ENCODE measurements at places on chromosomes 3 and 15.

GRCh38 chr3:123481722-123482457, 33.0 kb upstream of the ADCY5 start:
- H3K36me3 ChIP-seq = no peaks in the 10 kb centered on the region
- peaks cover 67% of the 10 kb centered on the region for H3K27me3 ChIP-seq
- no peak overlapping the region for H3K27ac ChIP-seq
- no peak overlapping the region for H3K4me3 ChIP-seq
- H3K4me1 ChIP-seq = peaks cover 2% of the 10 kb centered on the region

- no peak overlapping the region for H3K27ac ChIP-seq
- no peaks in the 10 kb centered on the region for H3K36me3 ChIP-seq
- H3K4me1 ChIP-seq = no peaks in the 10 kb centered on the region
- no peak overlapping the region for H3K4me3 ChIP-seq
Observed at GRCh38 chr3:178551916-178552321, 15.7 kb downstream of the KCNMB2 start.

DNA sequence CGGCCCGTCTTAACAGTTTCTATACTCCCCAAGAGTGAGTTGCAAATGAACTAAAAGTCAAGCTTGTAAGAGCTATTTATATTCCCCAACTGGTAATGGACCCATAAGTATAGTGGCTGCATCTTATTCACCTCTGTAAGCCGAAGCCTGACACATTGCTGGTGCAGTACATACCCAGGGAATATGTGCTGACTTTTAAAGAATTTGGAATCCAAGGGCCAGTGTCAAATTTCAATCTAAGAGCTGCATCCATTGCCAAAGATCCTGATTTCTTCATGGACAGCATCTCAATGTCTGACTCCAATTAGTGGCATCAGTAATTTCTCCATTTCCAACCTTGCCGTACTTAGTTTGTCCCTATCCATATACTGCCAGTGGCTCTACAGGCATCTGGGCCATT, 42.0 kb downstream of the FRMD4B start:
- no peak overlapping the region for H3K4me3 ChIP-seq
- no peaks in the 10 kb centered on the region for H3K27me3 ChIP-seq
- H3K4me1 ChIP-seq = peaks cover 2% of the 10 kb centered on the region

DNA sequence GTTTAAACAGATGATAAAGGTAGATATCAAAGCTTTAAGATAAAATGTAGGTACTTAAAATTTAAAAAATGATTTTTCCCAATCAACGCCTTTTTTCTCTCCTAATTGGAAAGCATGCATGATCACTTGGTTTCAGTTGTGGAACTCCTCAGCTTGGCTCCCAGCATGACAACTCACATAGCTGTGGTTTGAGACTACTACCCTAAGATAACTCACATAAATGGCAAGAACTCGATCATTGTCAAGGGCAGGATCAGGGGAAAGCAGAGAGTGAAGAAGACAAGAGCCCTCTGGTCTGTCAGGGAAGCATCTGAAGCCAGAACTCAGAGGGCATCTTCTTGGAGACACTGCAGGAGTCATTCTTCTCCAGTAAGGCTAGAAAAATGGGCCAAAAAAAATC, 516.7 kb downstream of the NTRK3 start:
- H3K4me3 ChIP-seq = no peak overlapping the region
- no peak overlapping the region for H3K27ac ChIP-seq
- H3K27me3 ChIP-seq = peaks cover 30% of the 10 kb centered on the region
- H3K36me3 ChIP-seq = no peaks in the 10 kb centered on the region

GRCh38 chr3:50010959-50011358, 71.0 kb downstream of the RBM6 start:
- no peaks in the 10 kb centered on the region for H3K27me3 ChIP-seq
- H3K27ac ChIP-seq = no peak overlapping the region
- H3K4me3 ChIP-seq = no peak overlapping the region

DNA sequence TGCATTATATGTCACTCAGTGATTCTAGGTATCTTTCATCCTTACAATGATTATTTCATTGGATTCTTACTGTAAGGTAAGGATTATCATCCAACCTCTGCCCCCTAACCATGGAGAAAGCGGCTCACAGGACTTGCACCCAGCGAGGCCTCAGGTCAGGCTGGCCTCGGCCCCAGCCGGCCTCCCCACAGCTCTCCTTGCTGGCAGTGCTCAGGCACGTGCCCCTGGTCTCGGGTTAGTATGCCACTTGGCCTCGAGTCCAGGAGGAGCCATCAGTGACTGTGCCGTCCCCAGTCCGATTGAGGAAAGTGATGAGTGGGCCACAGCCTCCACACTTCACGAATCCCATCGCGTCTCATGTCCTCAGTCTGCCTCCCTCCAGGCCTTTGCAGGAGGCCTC, 35.7 kb upstream of the GABRG3 start:
- H3K27ac ChIP-seq = no peak overlapping the region
- H3K4me1 ChIP-seq = no peaks in the 10 kb centered on the region
- H3K27me3 ChIP-seq = no peaks in the 10 kb centered on the region

DNA sequence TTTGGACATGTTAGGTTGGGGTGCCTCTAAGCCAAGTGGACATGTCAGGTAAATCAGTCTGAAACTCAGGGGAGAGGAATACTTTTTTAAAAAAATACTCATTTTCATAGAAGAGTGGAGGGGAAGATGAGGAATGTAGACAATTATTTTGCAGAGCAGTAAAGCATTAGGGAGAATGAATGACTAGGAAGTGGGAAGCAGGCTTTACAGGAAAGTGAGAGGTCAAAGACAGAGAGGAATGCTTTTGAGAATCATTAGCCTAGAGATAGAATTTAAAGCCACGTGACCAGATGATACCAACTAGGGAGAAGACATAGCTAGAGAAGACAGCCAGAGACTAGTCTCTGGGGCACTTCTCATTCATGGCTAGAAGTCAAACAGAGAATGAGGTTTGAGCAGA, 91.0 kb downstream of the RAD18 start:
- peak overlapping the region; percentile 96 for H3K27ac ChIP-seq
- no peaks in the 10 kb centered on the region for H3K36me3 ChIP-seq
- H3K27me3 ChIP-seq = no peaks in the 10 kb centered on the region
- no peak overlapping the region for H3K4me3 ChIP-seq

GRCh38 chr3:149902498-149903139, 68.1 kb downstream of the PFN2 start:
- no peaks in the 10 kb centered on the region for H3K36me3 ChIP-seq
- no peak for DNase-seq
- H3K4me1 ChIP-seq = peaks cover 3% of the 10 kb centered on the region
- no peak overlapping the region for H3K27ac ChIP-seq

DNA sequence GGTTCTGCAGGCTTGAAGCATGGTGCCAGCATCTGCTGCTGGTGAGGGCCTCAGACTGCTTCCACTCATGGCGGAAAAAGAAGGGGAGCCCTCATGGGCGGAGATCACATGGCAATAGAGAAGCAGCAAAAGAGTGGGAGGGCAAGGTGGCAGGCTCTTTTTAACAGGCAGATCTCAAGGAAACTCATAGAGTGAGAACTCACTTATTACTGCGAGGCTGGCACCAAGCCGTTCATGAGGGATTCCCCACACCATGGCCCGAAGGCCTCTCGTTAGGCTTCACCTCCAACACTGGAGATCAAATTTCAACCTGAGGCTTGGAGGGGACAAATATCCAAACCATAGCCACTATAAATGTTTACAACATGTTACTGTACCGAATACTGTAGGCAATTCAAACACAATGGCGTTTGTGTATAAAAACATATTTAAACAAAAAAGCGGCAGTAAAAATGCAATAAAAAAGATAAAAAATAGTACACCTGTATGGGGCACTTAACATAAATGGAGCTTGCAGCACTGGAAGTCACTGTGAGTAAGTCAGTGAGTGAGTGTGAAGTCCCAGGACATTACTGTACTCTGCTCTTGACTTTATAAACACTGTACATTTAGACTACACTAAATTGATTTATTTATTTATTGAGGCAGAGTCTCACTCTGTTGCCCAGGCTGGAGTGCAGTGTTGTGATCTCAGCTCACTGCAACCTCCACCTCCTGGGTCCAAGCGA, 18.8 kb upstream of the MOBP start:
- no peak overlapping the region for H3K4me3 ChIP-seq
- peaks cover 2% of the 10 kb centered on the region for H3K4me1 ChIP-seq
- H3K27ac ChIP-seq = no peak overlapping the region

GRCh38 chr3:49867400-49867799, 2.3 kb downstream of the CAMKV start:
- H3K27ac ChIP-seq = no peak overlapping the region
- DNase-seq = no peak
- peaks cover 98% of the 10 kb centered on the region for H3K27me3 ChIP-seq
- H3K4me3 ChIP-seq = no peak overlapping the region
- peaks cover 12% of the 10 kb centered on the region for H3K4me1 ChIP-seq

GRCh38 chr15:28983432-28984311, 97.9 kb downstream of the APBA2 start:
- H3K27me3 ChIP-seq = no peaks in the 10 kb centered on the region
- no peak for DNase-seq
- H3K4me1 ChIP-seq = peaks cover 13% of the 10 kb centered on the region
- H3K27ac ChIP-seq = no peak overlapping the region
- no peak overlapping the region for H3K4me3 ChIP-seq

DNA sequence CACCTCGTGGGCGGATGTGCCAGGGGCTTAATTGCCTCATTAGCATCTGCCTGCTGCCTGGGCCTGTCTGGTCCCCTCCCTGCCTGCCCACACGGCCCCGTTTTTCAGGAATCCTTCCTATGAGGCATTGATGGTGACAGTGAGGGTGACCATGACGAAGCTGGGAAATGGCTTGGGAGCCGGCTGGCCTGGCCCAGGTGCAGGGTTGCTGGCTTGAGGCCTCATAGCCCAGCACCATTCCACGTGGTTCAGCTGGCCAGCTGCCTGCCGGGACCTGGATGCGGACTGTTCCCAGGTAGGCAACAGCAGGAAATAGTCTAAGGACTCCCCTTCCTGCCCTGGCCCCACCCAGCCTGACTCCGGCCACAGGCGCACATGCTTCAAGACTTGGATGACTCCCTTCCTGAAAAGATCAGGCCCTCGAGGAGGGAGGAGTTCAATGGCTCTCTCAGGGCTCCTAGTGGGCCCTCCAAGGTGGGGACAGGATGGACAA, 8.9 kb upstream of the DUSP7 start:
- no peaks in the 10 kb centered on the region for H3K27me3 ChIP-seq
- H3K4me3 ChIP-seq = no peak overlapping the region
- no peaks in the 10 kb centered on the region for H3K36me3 ChIP-seq
- H3K4me1 ChIP-seq = peaks cover 19% of the 10 kb centered on the region
- DNase-seq = no peak

- H3K4me3 ChIP-seq = peak overlapping the region; percentile 88
- H3K27me3 ChIP-seq = peaks cover 13% of the 10 kb centered on the region
- H3K27ac ChIP-seq = no peak overlapping the region
- peaks cover 30% of the 10 kb centered on the region for H3K4me1 ChIP-seq
- H3K36me3 ChIP-seq = peaks cover 16% of the 10 kb centered on the region
Observed at GRCh38 chr3:53161820-53162671, 1.0 kb downstream of the PRKCD start.

DNA sequence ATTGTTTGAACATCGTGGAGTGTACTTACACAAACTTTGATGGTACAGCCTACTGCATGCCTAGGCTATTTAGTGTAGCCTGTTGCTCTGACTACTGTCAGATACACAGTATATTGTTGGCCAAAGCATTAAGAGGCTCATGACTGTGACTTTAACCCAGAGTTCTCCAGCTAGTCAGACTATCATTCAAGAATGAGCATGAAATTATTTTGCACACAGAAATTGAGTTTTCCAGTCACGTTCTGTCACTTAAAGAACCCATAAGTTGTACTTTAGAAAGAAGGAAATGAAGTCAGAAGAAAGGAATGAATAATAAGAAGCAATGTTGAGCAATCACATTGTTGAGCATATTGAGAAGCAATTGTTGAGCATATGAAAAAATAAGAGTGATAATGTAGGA, 37.6 kb upstream of the SLC22A13 start:
- peaks cover 2% of the 10 kb centered on the region for H3K4me1 ChIP-seq
- DNase-seq = peak; percentile 71
- no peaks in the 10 kb centered on the region for H3K27me3 ChIP-seq

Data from mesenchymal stem cell (in vitro differentiated cells and primary cell).